ENCODE measurements at places on chromosomes 11 and 22.

- DNase-seq: no peak
Measured at GRCh38 chr22:29867260-29867659, 15.7 kb upstream of the MTMR3 start.

- no peak for DNase-seq
Measured at GRCh38 chr11:65743681-65744025, 23.1 kb upstream of the RNASEH2C start.

DNA sequence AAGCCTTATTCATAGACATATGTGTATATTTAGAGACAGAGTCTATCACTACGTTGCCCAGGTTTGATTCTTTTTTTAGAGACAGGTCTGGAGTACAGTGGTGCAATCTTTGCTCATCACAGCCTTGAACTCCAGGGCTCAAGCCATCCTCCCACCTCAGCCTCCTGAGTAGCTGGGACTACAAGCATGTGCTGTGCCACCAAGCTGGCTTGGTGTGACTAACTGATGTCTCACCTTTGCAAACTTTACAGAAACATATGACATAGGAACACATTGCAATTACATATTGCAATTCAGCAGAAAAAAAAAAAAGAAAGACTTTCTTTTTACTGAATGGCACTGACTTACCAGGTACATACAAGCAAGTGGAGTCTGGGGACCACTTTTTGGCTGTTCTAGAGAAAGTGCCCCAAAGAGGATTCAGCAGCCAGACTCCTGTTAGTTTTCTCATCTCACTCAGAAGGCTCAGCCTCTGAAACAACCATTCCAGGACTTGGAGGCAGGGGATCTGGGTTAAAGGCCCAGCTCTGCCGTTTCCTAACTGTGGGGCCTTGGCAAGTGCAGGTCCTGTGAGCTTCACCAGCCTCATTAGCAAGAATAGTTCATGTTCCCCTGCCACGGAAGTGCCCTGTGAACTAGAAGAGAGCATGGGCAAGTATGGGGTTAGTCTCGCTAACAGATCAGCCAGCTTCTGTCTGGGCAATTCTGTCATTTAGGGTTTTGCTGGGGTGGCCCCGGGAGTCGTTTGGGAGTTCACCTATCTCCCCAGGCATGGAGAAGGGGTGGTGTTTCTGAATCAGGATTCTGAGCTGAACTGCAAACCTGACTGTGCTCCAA is 11.3 kb upstream of the NFAM1 start:
- no peak for DNase-seq

- DNase-seq: no peak
Measured at GRCh38 chr22:24402460-24403192, 24.8 kb upstream of the ADORA2A start.
